ENCODE measurements at places on chromosomes 1 and 21.

DNA sequence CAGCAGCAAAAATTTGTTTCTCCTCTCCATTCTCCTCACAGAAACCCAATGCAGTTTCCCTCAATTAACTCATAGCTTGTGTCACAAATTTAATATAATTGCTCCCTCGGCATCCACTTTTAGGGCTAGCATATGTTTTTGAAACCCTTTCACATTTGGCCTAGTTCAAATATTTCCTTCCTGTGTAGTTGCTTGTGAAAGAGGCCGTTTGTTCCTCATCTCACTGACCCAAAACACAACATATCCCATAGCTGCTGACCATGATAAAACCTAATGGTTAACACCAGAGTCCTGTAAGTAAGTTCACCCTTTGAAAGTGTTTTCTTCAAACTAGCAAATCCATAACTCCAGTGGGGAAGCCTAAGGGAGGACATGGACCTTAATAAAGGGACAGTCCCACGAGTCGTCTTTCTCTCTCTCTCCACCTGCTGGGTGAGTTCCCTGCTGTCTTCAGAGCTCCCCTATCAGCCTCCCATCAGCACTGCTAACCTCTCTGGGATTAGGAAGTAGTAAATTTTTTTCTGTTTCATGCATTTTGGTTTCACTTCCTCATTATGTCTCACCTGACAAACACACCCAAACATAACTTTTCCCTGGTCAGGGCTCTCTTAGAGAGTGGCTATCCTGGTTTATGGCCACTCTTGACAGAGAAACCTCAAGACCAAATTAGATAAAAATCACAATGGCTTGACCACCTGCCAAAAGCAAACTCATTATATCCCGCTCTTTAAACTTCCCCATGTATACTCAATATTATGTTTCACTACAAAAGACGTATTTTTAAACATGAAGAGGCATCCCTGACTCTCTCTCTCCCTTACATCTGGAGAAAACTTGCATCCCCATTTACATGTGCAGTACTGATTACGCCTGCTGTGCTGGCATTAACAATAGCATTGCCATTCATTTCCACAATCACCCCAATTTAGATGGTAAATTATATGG, 177.7 kb upstream of the HP1BP3 start:
- no peak for DNase-seq
- peaks cover 3% of the 10 kb centered on the region for H3K36me3 ChIP-seq
- no peaks in the 10 kb centered on the region for H3K27me3 ChIP-seq
- no peaks in the 10 kb centered on the region for H3K4me1 ChIP-seq
- H3K27ac ChIP-seq: no peak overlapping the region
- H3K4me3 ChIP-seq: no peak overlapping the region

DNA sequence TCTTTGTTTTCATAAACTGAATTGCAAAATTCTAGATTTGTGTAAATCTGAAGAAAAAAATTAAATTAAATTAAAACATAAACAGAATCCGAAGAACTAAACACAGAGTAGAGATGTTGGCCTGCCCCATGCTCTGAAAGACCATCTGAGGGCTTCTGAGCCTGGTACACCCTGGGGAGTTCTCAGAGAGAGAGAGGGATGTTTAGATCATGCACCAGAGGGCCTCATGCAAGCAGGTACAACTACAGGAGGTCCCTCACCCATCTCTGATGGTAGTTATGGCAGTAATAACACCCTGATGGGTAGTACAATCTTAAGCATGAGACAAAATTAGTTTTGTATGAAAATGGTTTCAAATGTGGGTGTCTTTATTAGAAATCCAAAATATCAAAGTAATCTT, 127.7 kb downstream of the TGFB2 start:
- no peak overlapping the region for H3K27ac ChIP-seq
- peaks cover 4% of the 10 kb centered on the region for H3K4me1 ChIP-seq
- H3K4me3 ChIP-seq: no peak overlapping the region
- peaks cover 8% of the 10 kb centered on the region for H3K27me3 ChIP-seq

DNA sequence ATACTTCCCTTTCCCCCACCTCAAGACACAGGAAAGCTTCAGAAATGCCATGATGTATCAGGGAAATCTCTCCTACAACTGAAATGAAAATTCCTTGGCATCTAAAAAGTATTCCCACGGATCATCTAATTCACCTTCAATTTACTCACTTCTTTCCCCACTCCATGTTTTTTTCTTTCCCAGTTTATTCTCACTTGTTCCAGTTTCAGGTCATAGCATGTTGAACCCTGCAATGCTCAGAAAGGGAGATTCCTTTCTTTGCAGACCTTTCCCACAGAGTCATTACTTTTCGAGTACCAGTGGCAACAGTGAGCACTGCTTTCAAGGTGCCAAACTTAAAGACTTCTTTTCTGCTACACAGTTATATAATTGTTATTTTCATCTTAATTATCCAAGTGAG, 305.0 kb downstream of the VAV3 start:
- H3K27me3 ChIP-seq: no peaks in the 10 kb centered on the region
- H3K27ac ChIP-seq: no peak overlapping the region
- H3K4me1 ChIP-seq: no peaks in the 10 kb centered on the region
- peaks cover 4% of the 10 kb centered on the region for H3K36me3 ChIP-seq
- DNase-seq: no peak

GRCh38 chr1:116891396-116892079, 18.2 kb upstream of the PTGFRN start:
- H3K4me1 ChIP-seq: no peaks in the 10 kb centered on the region
- H3K27me3 ChIP-seq: peaks cover 34% of the 10 kb centered on the region
- H3K4me3 ChIP-seq: no peak overlapping the region
- no peak for DNase-seq
- H3K36me3 ChIP-seq: no peaks in the 10 kb centered on the region

DNA sequence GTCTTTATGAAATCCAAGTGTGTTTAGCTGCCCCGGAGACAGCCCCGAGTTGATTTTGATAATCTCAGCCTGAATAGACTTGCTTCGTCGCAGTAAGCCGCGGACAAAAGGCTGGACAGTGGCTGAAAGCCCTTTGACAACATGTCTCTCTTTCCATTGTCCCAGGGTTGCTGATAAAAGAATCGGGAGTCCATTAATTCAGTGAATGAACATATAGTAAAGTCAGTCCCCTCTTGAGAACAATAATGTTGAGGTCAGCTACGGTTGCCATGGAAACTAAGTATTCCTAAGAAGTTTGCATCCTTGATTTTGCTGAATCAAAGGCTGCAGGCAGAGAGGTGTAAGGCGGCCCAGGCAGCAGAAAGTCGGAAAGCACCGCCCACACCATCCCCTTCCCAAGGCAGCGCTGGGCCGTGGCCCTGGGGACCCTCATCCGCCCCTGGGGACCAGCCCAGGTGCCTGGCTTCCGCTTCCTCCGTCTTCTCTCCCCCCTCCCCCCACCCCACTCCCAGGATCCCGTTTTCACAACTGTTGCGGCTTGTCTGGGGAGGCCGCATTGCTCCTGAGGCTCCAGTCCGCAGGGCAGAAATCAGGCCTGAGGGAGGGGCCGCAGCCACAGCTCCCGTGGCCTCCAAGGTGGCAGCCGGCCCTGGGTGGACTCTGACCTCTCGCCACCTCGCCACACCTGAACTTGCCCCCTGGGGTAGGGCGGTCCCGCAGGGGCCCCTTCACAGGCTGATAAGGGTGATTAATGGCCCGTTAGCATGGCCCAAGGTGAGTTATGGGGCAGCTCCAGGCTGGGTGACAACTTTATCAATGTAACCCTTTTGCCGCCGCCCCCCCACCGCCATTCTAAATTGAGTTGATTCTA, 180.9 kb downstream of the PRDM16 start:
- no peaks in the 10 kb centered on the region for H3K4me1 ChIP-seq
- no peak for DNase-seq
- H3K36me3 ChIP-seq: peaks cover 5% of the 10 kb centered on the region

DNA sequence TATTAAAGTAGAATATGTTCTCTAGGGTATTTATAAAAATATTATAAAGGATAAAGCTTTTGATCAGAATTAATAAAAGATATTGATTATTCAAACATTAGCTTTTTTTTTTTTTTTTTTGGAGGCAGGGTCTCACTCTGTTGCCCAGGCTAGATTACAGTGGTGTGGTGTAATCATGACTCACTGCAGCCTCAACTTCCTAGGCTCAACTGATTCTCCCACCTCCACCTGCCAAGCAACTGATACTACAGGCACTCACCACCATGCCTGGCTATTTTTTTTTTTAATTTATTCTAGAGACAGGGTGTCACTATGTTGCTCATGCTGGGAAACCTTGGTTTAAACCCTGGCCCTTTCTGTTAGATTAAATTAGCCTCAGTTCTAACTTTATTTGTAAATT, 188.3 kb downstream of the CLEC20A start:
- no peaks in the 10 kb centered on the region for H3K27me3 ChIP-seq
- no peaks in the 10 kb centered on the region for H3K36me3 ChIP-seq
